ENCODE measurements at places on chromosomes 12 and 14.

DNA sequence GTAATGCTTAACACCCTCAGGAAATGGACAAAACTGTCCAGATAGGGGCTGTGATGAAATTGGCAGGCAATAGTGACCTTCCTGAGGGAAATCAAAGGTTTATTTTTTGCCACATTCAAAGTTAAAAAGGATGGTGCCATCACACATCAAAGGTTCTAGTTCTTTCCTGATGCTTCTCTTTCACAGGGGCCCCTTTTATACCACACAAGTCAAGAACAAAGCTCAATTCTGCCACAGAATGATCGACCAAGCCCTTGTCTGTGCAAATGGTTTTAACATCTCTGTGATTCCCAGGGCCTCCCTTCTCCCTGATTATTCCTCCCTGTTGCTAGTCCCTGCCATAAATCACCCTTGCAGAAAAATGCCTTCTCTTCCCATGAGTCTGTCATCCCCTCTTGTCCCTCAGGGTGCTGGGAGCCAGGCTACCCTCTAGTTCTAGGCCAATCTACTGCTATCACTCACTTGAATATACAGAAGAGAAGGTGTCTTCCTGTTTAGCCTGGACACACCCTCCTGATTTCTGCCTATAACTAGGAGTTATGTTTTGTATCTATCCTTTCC lies 22.7 kb downstream of the SMCO2 start:
- no peak for DNase-seq

- DNase-seq = no peak
Measured at GRCh38 chr14:105093038-105093430, 27.8 kb upstream of the GPR132 start.

GRCh38 chr12:129788506-129789084 lies 115.2 kb downstream of the TMEM132D start:
- DNase-seq = no peak

DNA sequence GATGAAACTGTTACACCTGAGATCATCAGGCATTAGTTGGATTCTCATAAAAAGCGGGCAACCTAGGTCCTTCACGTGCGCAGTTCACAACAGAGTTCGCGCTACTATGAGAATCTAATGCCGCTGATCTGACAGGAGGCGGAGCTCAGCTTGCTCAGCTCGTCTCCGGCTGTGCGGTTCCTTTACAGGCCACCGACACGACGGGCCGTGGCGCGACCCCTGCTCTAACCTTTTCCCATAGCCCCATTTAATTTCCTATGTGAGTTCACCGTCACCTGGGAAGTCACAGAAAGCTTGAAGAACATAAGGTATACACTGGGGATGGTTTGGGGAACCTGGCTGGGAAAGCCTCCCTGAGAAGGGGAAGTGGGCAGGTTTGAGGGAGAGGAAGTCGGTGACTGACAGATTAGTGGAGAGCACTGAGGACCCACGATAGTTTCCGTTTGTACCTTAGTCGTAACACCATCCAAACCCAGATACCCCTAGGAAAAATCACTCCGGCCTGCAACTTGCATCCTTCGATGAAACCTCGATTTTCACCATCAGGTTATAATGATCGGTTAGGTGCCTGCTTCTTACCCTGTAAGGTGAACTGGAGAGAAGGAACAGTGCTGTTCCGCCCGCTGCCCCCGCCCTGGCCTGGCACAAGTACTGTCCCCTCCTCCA lies 2.8 kb upstream of the AAAS start:
- no peak for DNase-seq

DNA sequence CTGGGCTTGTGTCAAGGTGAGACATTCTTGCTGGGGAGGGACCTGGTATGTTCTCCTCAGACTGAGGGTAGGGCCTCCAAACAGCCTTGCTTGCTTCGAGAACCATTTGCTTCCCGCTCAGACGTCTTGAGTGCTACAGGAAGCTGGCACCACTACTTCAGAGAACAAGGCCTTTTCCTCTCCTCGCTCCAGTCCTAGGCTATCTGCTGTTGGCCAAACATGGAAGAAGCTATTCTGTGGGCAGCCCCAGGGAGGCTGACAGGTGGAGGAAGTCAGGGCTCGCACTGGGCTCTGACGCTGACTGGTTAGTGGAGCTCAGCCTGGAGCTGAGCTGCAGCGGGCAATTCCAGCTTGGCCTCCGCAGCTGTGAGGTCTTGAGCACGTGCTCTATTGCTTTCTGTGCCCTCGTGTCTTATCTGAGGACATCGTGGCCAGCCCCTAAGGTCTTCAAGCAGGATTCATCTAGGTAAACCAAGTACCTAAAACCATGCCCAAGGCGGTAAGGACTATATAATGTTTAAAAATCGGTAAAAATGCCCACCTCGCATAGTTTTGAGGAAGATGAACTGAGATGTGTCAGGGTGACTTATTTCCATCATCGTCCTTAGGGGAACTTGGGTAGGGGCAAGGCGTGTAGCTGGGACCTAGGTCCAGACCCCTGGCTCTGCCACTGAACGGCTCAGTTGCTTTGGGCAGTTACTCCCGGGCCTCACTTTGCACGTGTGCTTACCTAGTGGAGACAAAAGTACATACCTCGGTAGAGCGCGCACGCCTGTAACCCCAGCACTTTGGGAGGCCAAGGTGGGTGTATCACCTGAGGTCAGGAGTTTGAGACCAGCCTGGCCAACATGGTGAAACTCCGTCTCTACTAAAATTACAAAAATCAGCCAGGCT lies 4.3 kb downstream of the GAPDH start:
- DNase-seq = no peak

GRCh38 chr12:71442567-71442931 lies 3.0 kb downstream of the LGR5 start:
- no peak for DNase-seq

- no peak for DNase-seq
Measured at GRCh38 chr14:104416383-104416782, 163.2 kb upstream of the C14orf180 start.

DNA sequence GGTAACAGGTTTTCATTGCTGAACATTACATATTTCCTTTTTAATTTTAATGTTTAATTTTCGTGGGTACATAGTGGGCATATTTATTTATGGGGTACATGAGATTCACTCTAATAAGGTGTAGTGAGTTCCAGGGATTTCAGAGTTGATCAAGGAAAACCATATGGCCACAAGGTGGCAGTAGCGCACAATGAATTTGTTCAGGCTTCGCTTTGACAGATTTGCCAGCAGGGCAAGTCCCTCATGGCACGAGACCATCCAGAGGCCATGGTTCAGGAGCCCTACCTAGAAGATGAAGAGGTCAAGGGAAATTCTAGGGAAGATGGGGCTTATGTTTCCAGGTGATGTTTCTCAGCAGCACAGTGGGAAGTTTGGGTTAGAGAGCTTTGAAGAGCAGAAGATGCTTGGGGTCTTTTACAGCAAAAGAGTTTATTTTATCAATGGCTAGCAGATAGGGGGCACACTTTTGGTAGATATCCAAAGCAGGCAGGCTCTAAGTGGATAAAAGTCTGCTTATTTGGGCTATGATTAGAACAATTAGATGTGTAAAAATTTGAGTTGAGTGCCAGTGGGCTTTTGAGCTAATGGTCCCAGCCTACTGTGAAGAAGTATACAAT lies 1004.4 kb downstream of the AACS start:
- peak; percentile 76 for DNase-seq

DNA sequence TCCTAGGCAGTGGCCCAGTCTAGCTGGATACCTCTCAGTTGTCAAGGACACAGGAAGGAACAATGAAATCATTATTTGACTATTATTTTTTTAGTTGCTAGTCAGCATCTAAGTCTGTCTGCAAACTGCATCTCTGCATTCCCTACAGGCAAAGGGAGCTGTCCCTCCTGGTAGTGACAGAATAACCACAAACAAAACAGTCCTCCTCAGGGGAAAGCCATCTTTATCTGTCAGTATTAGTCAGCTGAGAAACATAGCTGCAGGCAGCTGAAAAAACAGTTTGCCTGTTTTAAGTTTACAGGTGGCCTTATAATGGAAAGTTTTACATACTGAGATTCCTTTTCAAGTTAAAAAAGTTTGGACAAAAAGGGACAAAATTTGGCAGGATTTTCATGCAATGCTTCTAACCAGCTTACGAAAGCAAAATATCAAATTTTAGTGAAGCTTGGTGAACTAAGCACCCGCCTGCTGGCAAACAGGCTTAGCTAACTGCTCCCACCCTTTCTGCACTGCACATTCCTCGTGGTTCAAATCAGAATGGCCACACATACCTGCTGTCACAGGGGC lies 29.5 kb downstream of the SLC25A21 start:
- no peak for DNase-seq

GRCh38 chr12:111138016-111138415 lies 217.6 kb upstream of the MYL2 start:
- DNase-seq = no peak

- DNase-seq = no peak
Measured at GRCh38 chr14:96486705-96487104, 15.5 kb upstream of the PAPOLA start.

GRCh38 chr14:88521818-88522217 lies 33.0 kb downstream of the PTPN21 start:
- DNase-seq = no peak

- DNase-seq = no peak
Measured at GRCh38 chr14:72738161-72738611, 155.7 kb downstream of the DPF3 start.

GRCh38 chr12:90253674-90254181 lies 545.1 kb upstream of the ATP2B1 start:
- DNase-seq = no peak

GRCh38 chr12:3704512-3705353 lies 48.2 kb downstream of the CRACR2A start:
- no peak for DNase-seq

DNA sequence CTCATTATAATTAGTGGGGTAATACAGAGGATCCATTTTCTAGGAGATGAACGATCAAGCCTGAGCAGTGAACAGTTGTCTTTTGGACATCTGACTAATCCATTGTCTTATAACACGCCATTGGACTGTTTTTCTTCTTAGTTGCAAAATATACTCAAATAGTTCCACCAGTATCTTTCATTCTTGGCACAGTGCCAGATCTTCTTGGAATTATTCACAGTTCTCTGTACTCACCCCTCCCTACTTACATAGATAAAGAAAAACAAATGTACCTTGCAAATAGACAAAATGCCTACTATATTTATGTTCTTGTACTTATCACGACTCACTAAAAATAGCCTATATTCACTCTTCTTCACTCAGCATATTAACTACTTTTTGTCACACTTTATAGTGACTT lies 3.8 kb downstream of the CBLN3 start:
- no peak for DNase-seq

Data from iPS DF 6.9 (cell line).